OCI-M1 (cell line): ENCODE measurements at places on chromosomes 7 and 10.

DNA sequence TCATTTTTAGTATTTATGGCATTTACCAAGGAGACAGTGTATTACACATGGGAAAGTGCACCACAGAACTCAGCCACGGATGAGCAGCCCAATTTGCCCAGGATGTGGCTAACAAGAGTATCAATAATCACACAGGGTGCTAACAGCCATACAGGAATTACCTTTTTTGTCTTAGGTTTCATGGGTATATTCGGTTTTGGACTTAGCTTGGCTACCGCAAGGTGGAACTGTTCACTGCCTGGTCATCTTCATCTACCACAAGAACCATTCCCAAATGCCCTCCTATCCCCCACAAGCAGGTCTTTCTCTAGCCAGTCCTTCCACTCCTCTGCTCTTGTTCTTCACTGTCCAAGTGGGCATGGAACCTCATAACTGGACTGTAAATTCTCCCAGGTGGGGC is 6.0 kb downstream of the PDLIM1 start:
- DNase-seq = no peak

GRCh38 chr7:157618091-157618726 is 281.4 kb downstream of the DNAJB6 start:
- no peak for DNase-seq

- no peak for DNase-seq
Observed at GRCh38 chr7:118085000-118085399, 99.0 kb upstream of the LSM8 start.

DNA sequence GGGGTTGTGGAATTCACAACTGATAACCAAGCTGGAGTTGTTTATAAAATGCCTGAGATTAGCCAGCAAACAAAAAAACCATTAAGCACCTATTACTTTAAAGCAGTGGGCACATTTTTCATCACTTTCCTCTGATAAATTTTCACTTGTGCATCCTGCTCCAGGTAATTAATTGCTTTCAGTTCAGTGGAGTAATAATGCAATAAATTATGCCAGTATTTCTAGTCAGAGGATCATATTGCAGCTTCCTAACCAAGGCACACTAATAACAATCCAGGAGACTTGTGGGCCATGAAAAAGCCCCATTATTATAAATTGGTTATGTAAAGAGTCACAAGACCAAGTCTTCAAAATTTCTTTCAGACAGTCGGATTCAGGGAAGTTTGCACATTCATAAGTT is 193.2 kb downstream of the LRMDA start:
- DNase-seq = no peak

DNA sequence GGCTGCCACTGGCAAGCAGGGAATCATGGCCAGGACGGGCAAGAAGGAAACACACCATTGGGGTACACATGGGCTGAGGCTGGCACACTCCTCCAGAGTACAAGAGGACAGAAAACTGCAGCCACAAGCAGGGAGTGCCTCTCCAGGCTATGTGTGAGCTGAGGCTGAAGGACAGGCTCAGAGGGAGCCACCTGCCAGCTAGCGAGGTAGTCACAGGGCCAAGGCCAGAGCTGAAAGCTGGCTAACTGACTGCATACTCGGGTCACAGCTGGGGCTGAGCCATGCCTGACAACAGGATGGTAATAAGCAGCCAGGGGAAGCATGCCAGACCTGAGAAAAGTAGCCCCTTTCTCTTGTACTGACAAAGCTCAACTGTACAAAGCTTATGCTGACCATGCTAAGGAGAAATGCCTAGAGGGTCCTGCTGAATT is 52.0 kb downstream of the KIF5B start:
- DNase-seq = peak; percentile 26

DNA sequence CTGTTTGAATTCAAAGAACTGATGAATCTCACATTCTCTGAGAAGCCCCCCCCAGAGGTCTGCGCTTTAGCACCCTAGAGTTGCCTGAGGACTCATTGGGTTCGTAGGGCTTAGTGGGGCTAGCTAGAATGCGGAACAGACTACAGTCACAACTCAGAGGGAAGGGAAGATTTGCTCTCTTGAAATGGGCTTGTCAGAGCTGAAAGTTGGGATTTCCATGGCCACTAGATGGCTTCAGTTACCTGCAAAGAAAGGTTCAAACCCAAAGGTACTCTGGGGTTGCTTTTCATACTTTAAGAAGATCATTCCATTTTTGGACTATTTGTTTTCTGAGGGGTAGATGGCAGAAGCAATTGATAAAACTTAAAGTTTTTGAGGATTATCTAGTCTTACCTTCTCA is 205.0 kb downstream of the BBS9 start:
- peak; percentile 2 for DNase-seq

GRCh38 chr7:25196132-25196896 is 32.0 kb downstream of the NPVF start:
- no peak for DNase-seq

- no peak for DNase-seq
Observed at GRCh38 chr10:34104829-34105572, 710.1 kb downstream of the PARD3 start.
